ENCODE measurements at places on chromosomes 12 and 14.

GRCh38 chr14:53458368-53458814, 305.3 kb upstream of the DDHD1 start:
- no peak for DNase-seq

DNA sequence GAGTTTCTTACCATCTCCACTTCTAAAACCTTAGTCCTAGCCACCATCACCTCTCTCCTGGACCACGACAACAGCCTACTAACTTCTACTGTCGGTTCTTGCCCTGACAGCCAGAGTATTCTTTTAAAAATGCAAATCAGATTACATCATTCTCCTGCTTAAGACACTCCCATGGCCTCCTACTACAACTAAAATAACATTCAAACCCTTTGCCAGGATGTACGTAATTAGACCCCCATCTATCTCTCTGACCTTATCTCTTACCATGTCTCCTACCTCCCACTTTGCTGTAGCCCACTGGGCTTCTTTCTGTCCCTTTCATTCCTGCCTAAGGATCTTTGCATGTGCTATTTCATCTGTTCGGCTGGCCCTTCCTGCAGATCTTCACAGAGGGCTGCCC, 27.6 kb downstream of the TRIM9 start:
- DNase-seq = no peak

DNA sequence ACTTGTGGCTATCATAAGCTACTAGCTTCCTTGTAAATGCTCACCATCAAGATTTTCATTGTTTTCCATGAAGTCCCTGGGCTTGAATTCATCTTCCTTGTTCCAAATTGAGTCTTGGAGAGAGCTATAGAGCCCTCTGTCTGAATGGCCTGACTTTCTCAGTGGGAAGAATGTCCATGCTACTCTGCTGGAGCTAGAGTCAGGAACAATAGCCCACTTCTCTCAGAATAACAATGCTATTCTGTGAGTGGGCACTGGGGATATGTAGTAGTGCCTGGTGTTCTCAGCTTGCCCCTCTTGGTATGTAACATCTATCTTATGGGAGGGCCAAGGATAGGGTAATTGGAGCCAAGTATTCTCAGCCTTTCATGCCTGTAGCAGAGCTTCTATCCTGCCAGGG, 127.6 kb upstream of the TRHDE start:
- no peak for DNase-seq

DNA sequence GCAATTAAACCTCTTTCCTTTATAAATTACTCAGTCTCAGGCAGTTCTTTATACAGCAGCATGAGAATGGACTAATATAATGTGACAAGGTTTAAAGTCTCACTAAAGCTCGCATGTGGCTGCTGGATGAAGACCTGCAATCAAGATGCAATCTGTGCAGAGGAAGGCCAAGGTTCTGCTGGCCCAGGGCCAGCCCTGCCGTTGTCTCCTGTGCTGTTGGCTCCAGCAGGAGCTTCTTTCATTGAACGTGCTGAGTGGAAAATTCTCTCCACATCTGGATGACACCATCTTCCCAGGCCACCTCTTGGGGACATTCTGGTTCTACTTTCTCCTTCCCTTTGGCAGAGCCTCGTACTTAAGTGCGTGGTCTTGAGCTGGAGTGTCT, 742.2 kb downstream of the VRK1 start:
- DNase-seq = no peak

DNA sequence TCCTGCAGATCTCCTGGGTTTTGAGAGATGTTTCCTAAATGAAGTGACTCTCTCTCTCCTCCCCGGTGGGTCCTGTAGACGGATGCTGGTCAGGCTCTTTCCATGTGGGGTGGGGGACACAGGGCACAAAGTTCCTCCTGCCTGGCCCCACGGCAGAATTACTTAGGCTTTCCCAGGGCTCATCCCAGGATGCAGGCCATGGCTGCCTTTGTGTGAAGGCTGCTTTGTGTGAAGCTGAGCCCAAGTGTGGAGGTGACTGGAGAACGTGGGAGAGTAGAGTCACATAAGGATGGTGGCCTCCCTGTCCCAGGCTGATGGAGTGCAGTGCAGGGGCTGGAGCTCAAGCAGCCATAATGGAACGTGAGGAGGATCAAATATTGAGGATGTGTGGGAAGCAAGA, 200.2 kb downstream of the ADGRD1 start:
- DNase-seq = no peak

DNA sequence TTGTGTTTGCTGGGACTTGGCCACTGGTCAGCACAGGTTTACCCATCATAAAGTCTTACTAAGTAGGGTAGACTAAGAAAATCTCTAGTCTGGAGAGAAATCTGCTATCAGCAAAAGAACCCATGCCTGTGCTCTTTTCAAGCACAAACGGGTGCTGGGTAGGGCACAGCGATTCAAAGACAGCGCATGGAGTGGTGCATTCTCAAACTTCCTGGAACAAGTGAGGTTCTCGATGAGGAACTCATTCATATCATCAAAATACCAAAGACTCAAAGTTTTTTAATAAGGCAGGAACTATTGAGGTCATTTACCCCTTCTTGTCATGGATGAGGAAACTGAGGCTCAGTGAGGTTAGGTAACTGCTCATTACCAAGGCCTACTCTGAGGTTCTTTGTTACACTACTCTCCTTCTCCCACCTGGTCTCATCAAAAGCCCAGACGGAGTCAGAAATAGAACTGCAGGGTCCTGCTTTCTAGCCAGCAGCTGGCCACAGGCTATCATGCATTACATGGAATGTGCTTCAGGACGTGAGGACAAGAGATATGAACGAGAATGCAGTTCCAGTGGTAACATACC, 390.3 kb downstream of the ZFP36L1 start:
- no peak for DNase-seq

GRCh38 chr12:92253301-92253700, 107.7 kb upstream of the BTG1 start:
- DNase-seq = no peak

DNA sequence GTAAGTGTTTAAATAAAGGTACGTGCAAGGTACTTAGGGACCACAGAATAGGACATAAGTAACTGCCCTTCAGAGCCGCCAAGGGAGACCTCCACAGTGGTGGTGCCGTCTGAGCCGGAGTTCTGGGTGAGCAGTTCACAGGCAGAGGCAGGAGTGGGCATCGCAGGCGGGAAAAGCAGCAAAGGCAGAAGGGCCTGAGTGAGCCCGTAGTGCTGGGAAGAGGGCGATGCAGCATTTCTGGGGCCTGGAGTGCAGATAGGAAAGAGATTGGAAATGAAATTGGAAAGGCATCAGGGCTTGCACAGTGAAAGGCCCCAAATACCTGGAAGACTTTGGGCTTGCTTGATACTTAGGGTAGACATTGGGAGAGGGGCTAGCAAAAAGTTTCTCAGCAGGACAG, 32.9 kb downstream of the EVL start:
- no peak for DNase-seq

- no peak for DNase-seq
Measured at GRCh38 chr12:131757111-131757510, 46.2 kb downstream of the SFSWAP start.

GRCh38 chr12:7035463-7035862, 17.2 kb upstream of the LPCAT3 start:
- DNase-seq = no peak

DNA sequence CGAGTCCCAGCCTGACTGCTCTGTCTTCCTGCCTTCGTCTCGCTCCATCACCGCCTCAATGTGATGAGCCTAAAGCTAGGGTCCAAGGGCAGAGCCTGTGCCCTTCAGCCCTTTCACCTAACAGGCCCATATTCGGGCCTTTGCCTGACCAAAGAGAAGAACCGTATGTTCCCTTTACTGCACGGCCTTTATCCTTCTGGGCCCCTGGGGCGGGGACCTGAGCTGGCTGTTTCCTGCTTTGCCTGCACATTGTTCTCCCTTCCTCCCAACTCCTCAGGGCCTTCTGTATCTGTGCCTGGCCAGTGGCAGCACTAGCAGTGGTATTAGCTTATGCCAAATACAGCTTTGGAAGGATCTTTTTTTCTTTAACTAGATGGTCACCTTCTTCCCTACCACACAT, 8.5 kb upstream of the MYL6B start:
- DNase-seq = no peak

GRCh38 chr14:24726480-24726879, 92.5 kb upstream of the GZMB start:
- no peak for DNase-seq

GRCh38 chr12:68673788-68674187, 13.0 kb upstream of the NUP107 start:
- DNase-seq = no peak

- no peak for DNase-seq
Measured at GRCh38 chr12:43969882-43970281, 134.0 kb downstream of the TMEM117 start.

GRCh38 chr14:49366416-49366815, 219.8 kb downstream of the RPS29 start:
- DNase-seq = no peak

DNA sequence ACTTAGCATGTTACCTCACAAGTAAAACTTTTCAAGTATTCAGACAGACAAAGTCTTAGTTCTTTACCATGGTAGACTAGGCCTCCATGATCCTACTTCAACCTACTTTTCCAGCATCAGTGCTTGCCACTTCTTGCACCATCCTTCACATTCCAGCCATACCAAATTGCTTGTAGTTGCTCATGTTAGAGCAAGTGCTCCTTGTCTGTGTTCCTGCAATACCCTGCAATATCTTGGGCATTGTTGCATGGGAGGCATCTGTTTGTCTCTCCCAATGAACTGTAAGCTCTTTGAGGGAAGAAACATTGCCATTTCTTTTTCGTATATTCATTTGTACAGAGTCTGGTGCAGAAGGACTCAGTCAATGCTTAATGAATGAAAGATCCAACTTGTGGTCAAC, 78.0 kb downstream of the SRGAP1 start:
- DNase-seq = no peak

- no peak for DNase-seq
Measured at GRCh38 chr14:77120771-77121743, 20.5 kb downstream of the ZDHHC22 start.

- DNase-seq = no peak
Measured at GRCh38 chr14:93686268-93686667, 102.0 kb downstream of the PRIMA1 start.

GRCh38 chr12:118055144-118055557, 5.8 kb downstream of the WSB2 start:
- no peak for DNase-seq

DNA sequence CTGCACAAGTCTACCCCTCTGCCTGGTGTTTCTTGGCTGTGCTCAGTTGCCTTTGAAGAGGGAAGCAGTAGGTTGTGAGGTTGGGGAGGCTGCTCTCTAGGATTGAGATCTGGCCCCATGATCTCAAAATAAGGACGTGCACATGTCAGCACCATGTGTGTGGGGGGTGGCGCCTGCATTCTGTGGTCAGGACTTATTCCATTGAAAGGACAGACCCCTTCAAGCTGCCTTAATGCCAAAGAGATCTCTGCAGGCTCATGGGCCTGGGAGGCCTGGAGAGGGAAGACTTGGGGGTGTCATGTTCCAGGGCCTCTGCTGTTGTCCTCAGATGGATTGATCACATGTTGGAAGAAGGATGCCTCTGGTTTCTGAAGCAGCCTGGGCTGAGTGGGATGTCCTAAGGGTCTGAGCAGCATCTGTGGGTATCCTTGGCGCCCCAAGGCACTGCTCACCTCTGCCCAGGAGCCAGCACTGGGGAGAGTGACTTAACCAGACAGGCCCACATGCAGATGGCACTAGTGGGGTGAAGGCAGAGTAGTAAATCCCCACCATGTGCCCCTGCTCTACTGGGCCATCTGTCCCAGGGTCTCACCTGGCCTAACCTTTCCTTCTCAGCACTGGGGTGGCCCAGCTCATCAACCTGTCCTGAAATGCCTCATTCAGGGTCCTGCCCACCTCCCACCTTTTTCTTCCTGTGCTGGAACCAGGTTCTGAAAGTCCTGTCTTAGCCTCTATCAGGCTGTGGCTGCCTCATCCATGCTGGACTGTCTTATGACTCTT, 118.9 kb downstream of the ADGRD1 start:
- no peak for DNase-seq

DNA sequence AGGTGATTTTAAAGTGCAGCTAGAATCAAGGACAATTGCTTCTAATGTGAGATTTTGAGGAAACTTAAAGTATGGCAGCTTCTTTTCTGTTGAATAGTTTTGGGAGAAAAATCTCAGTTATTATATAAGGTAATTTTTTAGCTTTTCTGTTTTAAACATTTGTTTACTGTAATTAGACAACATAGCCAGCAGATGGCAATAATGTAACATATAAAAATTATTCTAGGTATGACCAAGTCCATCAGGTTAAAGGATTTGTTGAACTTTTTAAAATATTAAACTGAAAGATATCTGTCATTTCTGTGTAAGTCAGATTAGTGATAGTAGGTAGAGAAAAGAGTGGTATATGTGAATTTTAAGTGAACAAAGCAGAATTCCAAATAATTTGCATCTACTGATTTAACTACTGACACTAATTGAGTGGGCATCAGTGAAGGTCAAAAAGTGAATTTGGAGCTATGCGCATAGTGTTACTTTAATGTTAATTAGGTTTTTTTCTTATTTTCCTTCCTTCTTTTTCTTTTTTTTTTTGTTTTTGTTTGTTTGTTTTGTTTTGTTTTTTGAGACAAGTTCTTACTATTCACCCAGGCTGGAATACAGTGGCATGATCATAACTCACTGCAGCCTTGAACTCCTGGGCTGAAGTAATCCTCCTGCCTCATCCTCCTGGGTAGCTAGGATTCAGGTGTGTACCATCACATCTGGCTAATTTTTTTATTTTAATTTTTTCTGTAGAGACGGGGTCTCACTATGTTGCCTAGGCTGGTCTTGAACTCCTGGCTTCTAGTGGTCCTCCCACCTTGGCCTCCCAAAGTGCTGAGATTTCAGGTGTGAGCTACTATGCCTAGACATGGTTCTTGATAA, 18.6 kb downstream of the PRORP start:
- DNase-seq = no peak

- DNase-seq = no peak
Measured at GRCh38 chr14:101460986-101461750, 100.1 kb upstream of the DIO3 start.

GRCh38 chr14:76653875-76654572, 107.2 kb upstream of the VASH1 start:
- DNase-seq = no peak

- DNase-seq = no peak
Measured at GRCh38 chr14:33376510-33376909, 437.8 kb downstream of the NPAS3 start.

DNA sequence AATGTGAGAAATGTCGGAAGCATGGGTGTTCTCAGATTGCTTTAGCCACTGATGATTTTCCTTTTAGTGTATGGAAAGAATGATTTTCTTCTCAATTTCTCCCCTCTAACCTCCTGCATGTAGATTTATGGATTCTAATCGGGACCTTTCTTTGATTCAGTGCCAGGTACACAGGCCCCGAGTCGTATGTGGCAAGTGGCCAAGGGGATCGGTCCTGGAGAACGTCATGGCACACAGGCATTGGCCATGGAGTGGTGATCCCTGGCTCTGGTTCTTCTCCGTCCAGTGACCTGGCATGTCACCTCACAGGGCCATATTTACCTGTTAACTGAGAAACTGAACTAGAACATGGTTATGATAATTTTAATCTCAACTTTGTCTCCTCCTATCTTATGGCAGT, 58.1 kb downstream of the ETV6 start:
- DNase-seq = no peak

GRCh38 chr14:61203081-61203753, 77.9 kb downstream of the TMEM30B start:
- DNase-seq = no peak

- DNase-seq = no peak
Measured at GRCh38 chr12:11624116-11624515, 25.4 kb upstream of the ETV6 start.
